ENCODE measurements at places on chromosomes 2 and 18.

DNA sequence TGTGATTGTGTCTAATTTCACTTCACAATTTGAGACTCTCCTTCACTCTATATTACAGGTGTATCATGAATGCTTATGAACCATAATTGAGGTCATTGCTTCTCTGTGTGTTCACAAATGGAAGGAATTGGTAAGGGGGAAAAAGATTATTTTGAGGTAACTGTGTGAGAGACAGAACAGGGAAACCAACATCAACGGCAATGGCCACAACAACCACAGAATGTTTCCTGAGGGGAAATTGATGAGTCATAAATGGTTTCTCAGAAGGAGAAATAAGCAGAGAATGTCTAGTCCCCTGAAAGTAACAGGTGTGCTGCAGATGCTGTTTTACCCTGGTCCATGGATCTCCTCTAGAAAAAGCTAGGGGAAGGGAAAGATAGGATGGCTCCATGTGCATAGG is 361.2 kb upstream of the GALNT5 start:
- DNase-seq = no peak

GRCh38 chr2:28975671-28976070 is 5.4 kb upstream of the TOGARAM2 start:
- DNase-seq = no peak

GRCh38 chr2:43948370-43948769 is 47.4 kb downstream of the LRPPRC start:
- no peak for DNase-seq

GRCh38 chr18:22609642-22610041 is 191.9 kb upstream of the CTAGE1 start:
- DNase-seq = no peak

DNA sequence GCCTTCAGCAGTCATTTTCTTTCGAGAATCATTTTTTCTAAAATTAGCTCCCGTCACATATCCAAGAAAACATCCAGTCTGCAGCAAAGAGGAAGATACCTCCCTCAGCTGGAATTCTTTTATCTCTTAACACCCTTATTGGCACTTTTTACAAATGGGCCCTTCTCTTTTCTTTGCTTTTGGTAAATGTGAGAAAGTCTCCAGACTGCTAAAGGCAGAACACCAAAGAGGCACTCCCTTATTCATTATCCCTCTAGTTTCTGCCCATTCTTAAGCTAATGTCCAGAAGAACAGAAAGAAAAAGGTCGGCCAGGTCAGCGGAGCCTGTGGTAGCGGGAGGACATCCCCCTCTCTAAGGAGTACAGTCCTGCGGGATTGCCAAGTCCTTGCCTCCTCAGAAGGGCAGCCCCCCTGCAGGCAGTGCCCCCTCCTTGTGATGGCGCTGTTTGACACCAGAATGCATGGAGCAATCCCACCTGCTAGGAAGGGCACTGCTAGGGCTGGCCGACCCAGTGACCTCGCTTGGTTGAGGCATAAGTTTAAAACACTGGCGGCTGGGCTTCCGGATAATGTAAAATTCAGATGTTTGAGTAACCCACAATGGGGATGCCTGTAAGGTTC is 34.0 kb downstream of the ST6GAL2 start:
- DNase-seq = no peak

- DNase-seq = no peak
These were observed 114.4 kb downstream of the CTNNA2 start for GRCh38 chr2:79627237-79627636.

DNA sequence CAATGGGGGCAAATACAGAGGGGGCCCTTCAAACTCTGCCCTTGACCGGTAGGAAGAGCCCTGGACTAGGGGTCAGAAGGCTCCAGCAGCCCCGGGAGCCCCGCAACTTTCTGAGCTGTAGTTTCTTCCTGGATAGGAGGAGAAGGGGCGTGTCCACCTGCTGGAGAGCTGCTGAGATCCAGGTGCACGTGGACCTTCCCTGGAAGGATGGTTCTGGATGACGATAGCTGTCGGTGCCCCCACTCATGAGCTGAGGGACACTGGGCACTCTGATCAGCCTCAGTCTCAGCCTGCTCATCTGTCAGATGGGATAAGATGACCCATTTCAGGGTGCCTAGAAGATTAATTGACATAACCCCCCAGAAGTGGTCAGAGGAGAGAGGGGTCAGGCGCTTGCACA is 125.2 kb upstream of the HDAC4 start:
- no peak for DNase-seq

GRCh38 chr2:111659361-111660333 is 224.3 kb downstream of the ANAPC1 start:
- DNase-seq = no peak

DNA sequence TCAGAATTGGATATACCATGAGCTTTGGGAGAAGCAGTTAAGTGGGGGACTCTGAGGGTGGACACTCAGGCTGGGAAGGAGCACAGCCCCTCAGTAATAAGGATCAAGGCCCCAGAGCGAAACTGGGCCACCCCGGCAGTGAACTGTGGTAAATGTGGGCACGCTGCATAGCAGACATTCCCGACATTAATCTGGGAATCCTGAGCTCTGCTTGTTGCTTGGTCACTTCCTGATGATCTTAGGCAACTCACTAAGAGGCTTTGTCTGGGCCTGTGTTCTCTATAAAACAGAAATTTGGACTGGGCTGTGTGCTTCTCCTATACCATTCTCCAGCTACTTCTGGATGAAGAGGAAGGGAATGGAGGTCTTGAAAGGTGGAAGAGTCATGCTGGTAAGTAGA is 4.8 kb downstream of the TGFBRAP1 start:
- DNase-seq = peak; percentile 62

DNA sequence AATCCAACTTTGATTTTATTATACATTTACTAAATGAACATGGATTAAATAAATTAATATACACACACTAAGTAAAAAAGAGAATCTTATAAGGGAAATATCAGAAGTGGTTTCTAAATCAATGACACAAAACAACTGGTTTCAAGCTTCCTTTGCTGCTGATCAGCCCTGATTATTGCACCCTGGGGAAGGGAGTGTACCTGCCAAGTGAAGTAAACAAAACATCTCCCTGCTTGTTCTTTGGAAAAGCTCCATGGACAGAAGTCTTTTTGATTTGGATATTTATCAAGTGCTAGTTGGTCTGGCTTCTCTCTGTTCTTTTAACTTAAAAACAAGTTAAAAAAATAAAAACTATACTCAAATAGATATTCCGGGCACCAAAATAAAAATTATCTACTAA is 190.1 kb downstream of the PDE11A start:
- DNase-seq = no peak
